Liver (tissue), 10 donors: ENCODE measurements at places on chromosomes 1 and 21. TPM values are rescaled to one million over a fixed set of nuclear protein-coding genes. Genes with fewer than 3 reads are reported as not detected.

GRCh38 chr1:228958121-228958520 is 222.8 kb downstream of the RHOU start:
- H3K4me1 ChIP-seq: no peaks in the 10 kb centered on the region
- no peak overlapping the region for H3K4me3 ChIP-seq
- no peak for DNase-seq
- H3K36me3 ChIP-seq: no peaks in the 10 kb centered on the region

- no peaks in the 10 kb centered on the region for H3K27me3 ChIP-seq
- H3K36me3 ChIP-seq: no peaks in the 10 kb centered on the region
- H3K4me3 ChIP-seq: no peak overlapping the region
- no peak overlapping the region for H3K27ac ChIP-seq
- no peak for DNase-seq
These were observed 40.8 kb upstream of the KCTD3 start for GRCh38 chr1:215526147-215526845.

GRCh38 chr1:231750296-231750695 is 123.7 kb downstream of the DISC1 start:
- no peak overlapping the region for H3K27ac ChIP-seq
- H3K36me3 ChIP-seq: peaks cover 2% of the 10 kb centered on the region
- H3K27me3 ChIP-seq: no peaks in the 10 kb centered on the region
- H3K4me1 ChIP-seq: no peaks in the 10 kb centered on the region

DNA sequence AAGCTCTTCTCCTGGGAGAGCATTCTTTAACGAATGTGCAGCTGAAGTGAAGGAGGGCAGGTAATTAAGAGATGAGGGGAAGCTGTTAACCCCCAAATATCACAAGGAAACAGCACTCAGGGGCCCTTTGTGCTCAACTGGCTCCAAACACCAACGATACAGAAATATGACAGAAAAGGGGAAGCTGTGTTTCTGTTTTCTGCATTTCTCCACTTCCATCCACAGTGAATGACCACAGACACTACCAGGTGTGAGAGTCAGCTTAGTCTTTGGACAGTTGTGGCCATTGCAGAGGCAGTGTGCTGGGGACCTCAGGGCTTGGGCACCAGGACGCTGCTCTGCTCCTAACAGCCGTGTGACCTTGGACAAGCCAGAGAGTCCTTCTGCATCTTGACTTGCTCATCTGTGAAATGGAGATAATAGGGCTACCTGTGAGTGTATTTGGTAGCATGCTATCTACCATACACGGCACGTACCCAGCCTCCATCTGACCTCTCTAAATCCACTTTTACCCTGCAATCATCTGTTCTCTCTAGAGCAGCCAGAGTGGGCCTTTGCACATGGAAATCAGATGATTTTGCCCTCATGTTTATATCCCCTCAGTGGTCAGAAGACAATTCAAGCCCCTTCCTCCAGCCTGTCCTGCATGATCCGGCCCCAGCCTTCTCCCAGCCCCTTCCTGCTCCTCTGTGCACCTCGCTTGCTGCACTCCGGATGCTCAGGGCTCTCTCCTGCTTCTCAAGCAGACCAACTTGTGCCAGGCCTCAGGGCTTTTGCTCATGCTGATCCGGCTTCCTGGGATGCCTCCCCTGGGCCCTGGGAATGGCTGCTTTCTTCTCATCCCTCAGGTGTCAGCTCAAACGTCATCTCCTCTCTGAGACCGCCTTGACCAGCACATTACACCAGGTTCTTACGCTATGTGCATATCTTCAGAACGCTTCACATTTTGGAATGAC is 4.7 kb upstream of the TINAGL1 start:
- no peak overlapping the region for H3K4me3 ChIP-seq
- DNase-seq: no peak
- no peaks in the 10 kb centered on the region for H3K27me3 ChIP-seq
- H3K4me1 ChIP-seq: peaks cover 13% of the 10 kb centered on the region

- DNase-seq: no peak
- no peak overlapping the region for H3K27ac ChIP-seq
- no peaks in the 10 kb centered on the region for H3K36me3 ChIP-seq
- H3K27me3 ChIP-seq: no peaks in the 10 kb centered on the region
These were observed 70.0 kb upstream of the SELENON start for GRCh38 chr1:25729790-25730644.

- H3K27ac ChIP-seq: no peak overlapping the region
- H3K27me3 ChIP-seq: no peaks in the 10 kb centered on the region
These were observed 237.5 kb downstream of the TTLL7 start for GRCh38 chr1:83761167-83762038.

The NPHS2 gene
- not detected for total RNA-seq

GRCh38 chr1:232667778-232668165 is 37.8 kb upstream of the SIPA1L2 start:
- no peaks in the 10 kb centered on the region for H3K27me3 ChIP-seq
- peak overlapping the region; percentile 43 for H3K27ac ChIP-seq
- H3K4me3 ChIP-seq: no peak overlapping the region
- no peaks in the 10 kb centered on the region for H3K36me3 ChIP-seq
- no peak for DNase-seq
- H3K4me1 ChIP-seq: peaks cover 9% of the 10 kb centered on the region

The EDARADD gene
- 0.67 TPM for total RNA-seq

DNA sequence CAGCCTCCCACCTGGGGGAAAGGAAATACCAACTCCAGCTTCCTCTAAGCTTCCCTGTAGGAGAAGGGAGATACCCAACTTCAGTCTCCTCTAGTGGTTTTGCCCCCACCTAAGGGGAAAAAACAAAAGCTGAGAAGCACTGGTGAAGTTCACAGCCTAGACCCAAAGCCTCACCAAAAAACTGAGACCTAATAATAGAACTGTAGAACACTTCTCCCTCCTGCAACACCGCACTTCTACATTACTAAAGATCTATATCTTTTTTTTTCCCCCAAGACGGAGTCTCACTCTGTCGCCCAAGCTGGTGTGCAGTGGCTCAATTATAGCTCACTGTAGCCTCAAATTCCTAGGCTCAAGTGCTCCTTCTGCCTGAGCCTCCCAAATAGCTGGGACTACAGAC is 43.2 kb downstream of the SLC2A1 start:
- H3K4me3 ChIP-seq: no peak overlapping the region
- no peaks in the 10 kb centered on the region for H3K27me3 ChIP-seq
- DNase-seq: no peak

The CFAP74 gene
- under 0.01 TPM for total RNA-seq

DNA sequence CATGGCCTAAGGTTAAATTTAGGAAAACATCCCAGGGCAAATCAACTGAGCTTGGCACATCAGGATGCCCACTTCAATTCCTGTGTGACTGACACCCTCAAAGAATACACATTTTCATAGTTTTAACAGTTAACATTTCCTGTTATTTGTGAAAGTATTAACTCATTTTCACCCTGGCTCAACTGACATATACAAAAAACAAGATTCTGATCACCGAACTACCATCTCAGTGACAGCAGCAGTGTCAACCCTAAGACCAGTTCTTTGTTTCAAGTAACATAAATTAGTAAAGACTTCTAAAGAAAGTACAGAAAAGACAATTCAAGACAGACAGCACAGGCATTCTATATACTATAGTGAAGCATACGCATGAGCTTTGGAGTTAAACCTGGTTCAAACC is 69.0 kb upstream of the SDC3 start:
- H3K27ac ChIP-seq: no peak overlapping the region
- H3K4me1 ChIP-seq: peaks cover 15% of the 10 kb centered on the region
- peaks cover 33% of the 10 kb centered on the region for H3K36me3 ChIP-seq
- no peak overlapping the region for H3K4me3 ChIP-seq
- H3K27me3 ChIP-seq: no peaks in the 10 kb centered on the region

The DENND1B gene
- 13.7 TPM for total RNA-seq

GRCh38 chr1:23646091-23646490 is 45.5 kb upstream of the RPL11 start:
- peaks cover 1% of the 10 kb centered on the region for H3K4me1 ChIP-seq
- H3K27me3 ChIP-seq: no peaks in the 10 kb centered on the region
- no peaks in the 10 kb centered on the region for H3K36me3 ChIP-seq
- H3K27ac ChIP-seq: no peak overlapping the region
- no peak overlapping the region for H3K4me3 ChIP-seq
- no peak for DNase-seq

DNA sequence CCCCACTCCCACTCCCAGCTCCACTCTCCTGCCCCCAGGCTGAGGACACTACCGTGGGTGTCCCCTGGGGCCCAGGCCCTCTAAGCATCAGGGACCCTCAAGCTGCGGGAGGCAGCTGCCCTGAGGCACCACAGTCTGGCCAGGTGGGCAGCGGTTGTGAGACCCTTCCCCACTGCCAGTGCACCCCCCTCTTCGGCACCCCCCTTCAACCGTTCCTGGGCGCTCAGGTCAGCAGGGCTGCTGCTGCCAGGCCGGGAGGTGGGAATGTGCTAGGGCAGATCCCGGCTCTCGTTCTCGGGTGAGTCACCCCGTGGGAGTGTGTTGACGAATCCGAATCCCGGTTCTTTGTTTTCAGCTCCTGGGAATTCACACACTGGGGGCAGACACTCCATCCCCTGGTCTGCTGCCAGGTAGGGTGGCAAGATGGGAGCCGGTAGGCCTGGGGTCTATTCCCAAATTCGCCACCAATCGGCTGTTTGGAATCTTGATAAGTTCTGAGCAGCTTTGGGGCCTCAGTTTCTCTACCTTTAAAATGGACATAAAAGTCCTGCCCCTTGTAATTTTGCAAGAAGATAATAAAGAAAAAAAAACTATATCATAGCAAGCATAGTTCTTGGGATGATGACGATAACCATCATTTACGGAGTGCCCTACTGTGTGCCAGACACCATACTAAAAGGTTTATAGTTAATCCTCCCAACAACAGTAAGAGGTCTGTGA is 28.5 kb upstream of the CASZ1 start:
- H3K4me3 ChIP-seq: no peak overlapping the region
- DNase-seq: no peak
- no peak overlapping the region for H3K27ac ChIP-seq
- H3K4me1 ChIP-seq: no peaks in the 10 kb centered on the region

- no peak for DNase-seq
- H3K4me1 ChIP-seq: peaks cover 18% of the 10 kb centered on the region
- H3K27ac ChIP-seq: peak overlapping the region; percentile 4
- no peak overlapping the region for H3K4me3 ChIP-seq
- no peaks in the 10 kb centered on the region for H3K27me3 ChIP-seq
- no peaks in the 10 kb centered on the region for H3K36me3 ChIP-seq
These were observed 171.7 kb downstream of the NFIA start for GRCh38 chr1:61253912-61254633.

GRCh38 chr1:167775178-167775577 is 53.4 kb downstream of the MPZL1 start:
- peaks cover 2% of the 10 kb centered on the region for H3K36me3 ChIP-seq
- no peaks in the 10 kb centered on the region for H3K4me1 ChIP-seq
- H3K4me3 ChIP-seq: no peak overlapping the region
- H3K27me3 ChIP-seq: no peaks in the 10 kb centered on the region

GRCh38 chr1:156477526-156478249 is 22.9 kb downstream of the MEF2D start:
- H3K36me3 ChIP-seq: peaks cover 71% of the 10 kb centered on the region
- H3K27ac ChIP-seq: peak overlapping the region; percentile 6

GRCh38 chr1:185350027-185350442 is 33.0 kb upstream of the IVNS1ABP start:
- no peak for DNase-seq
- H3K27ac ChIP-seq: no peak overlapping the region
- no peaks in the 10 kb centered on the region for H3K27me3 ChIP-seq
- H3K36me3 ChIP-seq: no peaks in the 10 kb centered on the region
